ENCODE measurements at places on chromosomes 12 and 14.

DNA sequence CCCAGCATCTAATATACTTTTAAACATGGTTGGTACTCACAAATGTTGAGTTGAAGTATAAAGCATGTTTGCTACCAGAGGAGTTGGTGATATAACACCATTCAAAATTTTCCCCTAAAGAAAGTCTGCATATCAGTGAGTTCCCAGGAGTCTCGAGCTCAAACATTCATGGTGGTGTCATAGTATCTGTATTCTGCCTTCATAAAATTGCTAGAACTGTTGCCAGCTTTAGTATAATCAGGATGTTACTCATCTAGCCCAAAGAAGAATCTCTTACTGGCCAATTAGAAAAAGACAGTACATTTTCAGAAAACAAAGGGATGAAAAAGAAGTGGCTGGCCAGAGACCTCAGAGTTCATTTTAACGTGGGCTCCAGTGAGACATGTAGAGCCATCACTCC is 374.7 kb downstream of the KCNH5 start:
- no peak for DNase-seq

DNA sequence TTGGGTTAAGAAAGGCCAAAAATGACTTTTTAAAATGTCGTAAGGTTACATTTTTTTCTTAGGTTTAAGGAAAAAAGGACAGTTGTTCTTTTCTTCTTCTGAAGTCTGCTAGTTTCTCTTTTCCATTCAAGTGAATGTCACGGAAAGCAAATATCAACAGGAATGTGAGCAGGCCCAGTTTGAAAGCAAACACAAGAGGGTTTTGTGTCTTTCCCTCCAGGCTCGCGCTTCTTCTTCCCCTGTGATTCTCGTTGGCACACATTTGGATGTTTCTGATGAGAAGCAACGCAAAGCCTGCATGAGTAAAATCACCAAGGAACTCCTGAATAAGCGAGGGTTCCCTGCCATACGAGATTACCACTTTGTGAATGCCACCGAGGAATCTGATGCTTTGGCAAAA is 85.4 kb downstream of the LRRK2 start:
- DNase-seq = no peak

GRCh38 chr12:91982946-91983345 is 162.7 kb downstream of the BTG1 start:
- no peak for DNase-seq

DNA sequence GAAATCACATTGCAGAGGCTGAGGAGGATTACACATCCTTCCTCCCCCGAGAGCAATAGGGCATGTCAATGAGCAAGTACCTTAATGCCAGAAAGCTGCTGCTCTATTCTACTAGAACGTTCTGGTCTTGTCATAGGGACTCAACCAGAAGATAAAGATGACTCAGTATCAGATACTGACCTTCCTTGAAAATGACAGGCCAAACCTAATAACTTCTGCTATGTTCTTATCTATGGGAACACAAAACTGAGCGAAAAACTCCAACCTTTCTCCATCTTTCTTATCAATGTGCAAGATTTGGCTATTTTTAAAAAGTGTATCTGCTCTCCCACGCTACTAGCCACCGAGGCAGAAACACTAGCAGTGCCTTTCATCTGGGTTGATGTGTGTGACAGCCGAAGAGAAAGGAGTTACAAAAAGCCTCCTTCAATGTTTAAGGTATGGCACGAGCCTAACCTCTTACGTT is 5.5 kb downstream of the CCDC92 start:
- no peak for DNase-seq

- no peak for DNase-seq
Measured at GRCh38 chr12:110088936-110089335, 35.2 kb upstream of the IFT81 start.

DNA sequence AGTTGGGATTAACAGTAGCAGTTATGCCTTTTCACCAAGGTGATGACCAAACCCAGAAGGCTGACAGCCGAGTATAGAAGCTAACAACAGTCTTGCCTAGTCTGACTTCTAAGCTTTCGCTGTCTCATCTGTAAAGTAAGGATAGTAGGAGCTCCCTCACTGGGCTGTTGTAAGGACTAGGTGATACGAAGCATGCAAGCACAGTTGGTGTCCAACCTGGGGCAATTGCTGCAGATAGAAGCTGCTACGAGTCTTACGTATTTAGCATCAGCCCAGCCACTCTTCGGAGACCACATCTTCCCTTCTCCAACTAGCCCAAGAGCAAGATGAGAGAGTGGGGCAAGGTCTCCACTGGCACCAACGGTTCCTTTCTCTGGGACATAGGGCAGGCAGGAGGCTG is 6.0 kb downstream of the HAL start:
- no peak for DNase-seq

GRCh38 chr14:94217116-94217515 is 43.0 kb downstream of the PPP4R4 start:
- no peak for DNase-seq

DNA sequence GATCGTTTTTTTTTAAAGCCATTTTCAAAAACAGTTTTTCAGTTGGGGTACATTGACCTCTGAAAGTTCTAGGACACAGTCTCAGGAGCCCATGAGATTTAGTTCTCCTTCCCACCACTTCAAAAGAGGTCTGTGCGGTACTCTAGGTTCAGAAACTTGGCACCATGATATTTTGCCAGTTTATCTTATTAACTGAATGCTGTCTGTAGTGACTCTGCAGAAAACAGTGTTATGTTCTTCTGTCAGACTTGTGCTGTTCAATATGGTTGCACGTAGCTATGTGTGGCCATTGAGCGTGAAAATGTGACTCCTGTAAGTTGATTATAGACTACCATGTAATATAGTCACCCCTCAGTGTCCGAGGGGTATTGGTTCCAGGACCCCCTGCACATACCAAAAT is 35.9 kb downstream of the CRADD start:
- no peak for DNase-seq

DNA sequence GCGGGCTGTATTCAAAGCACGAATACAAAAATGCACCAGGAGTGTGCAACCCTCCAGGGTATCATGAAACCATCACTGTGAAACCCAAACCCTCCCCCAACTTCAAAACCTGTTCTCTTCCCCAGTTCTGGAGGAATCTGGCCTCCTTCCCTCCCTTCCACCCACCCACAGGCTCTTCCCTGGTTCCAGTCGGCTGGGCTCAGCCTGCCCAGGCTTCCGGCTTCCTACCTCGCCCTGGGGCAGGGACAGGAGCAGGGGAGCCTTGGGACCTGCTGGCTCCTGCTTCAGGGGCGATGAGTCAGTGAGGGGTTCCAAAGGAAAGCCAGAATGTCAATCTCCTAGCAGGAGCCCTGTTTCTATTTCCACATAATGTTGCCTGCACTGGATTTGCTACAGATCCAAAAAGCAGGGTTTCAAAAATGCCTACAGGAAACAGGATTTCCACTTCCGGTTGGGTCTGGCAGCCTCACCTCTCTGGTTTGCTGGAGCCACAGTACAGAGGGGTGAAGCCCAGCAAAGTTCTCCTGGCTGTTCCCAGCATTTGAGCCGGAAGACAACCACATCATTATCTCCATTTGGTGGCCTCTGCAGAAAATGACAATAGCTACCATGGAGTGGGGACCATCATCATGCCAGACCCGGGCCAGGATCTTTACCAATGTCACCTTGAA is 278.3 kb downstream of the DPF3 start:
- DNase-seq = no peak

- DNase-seq = no peak
Measured at GRCh38 chr12:62873826-62874448, 61.0 kb downstream of the PPM1H start.

DNA sequence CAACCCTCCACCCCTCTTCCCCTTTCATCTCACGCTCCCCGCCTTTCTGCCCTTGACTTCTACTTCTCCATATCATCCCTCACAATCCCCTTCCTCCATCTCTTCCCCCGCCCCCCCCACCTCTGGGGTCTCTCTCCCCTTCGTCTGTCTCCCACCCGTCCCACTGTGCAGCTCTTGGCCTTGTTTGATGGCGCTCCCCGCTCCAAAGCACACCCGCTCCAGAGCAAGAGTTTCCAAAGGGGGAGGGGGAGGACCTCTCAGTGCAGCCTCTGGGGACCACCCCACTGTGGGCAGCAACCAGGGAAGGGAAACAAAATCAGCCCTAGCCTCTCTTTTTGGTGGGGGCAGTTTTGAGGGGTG is 774 bp downstream of the CHGA start:
- no peak for DNase-seq

- DNase-seq = no peak
Measured at GRCh38 chr14:62081012-62081612, 318.9 kb downstream of the SNAPC1 start.

DNA sequence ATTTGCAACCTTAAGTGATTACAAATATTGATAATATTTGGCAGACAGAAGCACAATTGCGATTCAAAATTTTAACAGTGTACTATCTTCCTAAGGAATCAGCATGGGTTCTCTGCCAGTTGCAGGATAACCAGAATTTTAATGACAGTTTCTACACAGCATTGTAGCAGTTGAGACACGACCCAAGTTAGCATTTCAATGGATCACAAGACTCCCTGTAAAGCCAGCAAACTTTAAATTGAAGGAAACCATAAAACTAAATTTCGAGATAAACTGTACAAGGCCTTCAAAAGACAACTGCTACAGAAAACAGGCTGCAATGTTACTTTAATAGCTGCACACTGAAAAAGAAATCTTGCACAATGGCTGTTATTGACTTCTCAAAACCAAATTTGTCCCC is 154.9 kb downstream of the MED13L start:
- DNase-seq = no peak

DNA sequence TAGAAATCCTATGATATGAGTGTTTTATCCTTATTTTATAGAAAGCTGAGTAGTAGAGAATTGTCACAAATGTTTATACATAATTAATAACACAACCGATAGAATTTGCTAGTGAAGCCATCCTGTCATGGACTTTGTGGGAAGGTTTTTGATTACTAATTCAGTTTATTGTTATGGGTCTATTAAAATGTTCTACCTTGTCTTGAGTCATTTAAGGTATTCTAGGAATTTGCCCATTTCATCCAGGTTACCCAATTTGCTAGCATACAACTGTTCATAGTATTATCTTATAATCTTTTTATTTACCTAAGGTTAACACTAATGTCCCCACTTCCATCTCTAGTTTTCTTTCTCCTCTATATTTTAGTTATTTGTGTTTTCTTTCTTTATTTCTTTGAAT is 553.1 kb upstream of the ATXN7L3B start:
- no peak for DNase-seq

DNA sequence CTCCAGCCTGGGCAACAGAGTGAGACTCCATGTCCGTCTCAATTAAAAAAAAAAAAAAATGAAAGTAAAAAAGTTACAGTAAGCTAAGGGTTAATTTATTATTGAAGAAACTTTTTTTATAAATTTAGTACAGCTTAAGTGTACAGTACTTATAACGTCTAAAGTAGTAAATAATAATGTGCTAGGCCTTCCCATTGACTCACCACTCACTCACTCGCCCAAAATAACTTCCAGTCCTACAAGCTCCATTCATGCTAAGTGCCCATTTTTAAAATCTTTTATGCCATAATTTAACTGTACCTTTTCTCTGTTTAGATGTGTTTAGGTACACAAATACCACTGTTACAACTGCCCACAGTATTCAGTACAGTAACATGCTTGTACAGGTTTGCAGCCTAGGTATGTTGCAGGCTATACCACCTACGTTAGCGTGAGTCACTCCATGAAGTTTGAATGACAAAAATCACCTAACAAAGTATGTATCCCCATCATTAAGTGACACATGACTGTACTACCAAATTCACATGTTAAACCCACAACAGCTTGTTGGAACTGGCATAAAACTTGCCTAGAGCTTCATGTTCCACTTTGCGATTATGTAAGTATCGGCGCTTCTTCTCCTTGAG is 10.7 kb downstream of the KANSL2 start:
- no peak for DNase-seq

DNA sequence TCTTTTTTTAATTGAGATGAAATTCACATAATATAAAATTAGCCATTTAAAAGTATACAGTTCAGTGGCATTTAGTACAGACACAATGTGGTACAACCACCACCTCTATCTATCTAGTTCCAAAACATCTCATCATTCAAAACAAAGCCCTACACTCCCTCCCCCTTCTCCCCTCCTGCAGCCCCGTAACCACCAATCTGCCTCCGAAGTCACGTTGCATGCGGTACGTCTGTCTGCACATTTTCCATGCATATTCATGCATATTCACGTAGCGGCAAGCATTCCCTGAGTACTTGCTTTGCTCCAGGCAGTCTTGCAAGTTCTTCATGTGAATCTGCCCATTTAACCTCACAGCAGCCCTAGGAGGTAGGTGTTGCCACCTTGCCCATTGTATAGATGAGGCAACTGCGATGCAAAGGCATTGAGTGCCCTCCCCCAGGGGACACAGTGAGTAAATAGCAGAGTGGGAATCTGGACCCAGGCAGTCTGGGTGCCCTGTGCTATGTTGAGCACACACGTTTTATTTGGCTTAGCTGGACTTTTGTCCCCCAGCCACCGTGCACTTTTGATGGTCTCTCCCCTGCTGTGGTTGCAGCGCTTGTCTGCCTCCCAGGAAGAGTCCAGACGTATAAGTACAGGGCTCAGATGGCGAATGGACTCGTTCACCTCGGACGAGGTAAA is 43.4 kb downstream of the RIN3 start:
- DNase-seq = no peak

All from SJCRH30 (cell line).